ENCODE measurements at places on chromosomes 12 and 14. TPM values are rescaled to one million over a fixed set of nuclear protein-coding genes. Genes with fewer than 3 reads are reported as not detected.

GRCh38 chr12:75447691-75448393 lies 32.7 kb upstream of the GLIPR1 start:
- no peak for DNase-seq

- no peak for DNase-seq
These were observed 44.4 kb upstream of the STXBP6 start for GRCh38 chr14:25094171-25094907.

- no peak for DNase-seq
These were observed 454.7 kb downstream of the NPAS3 start for GRCh38 chr14:33393231-33393894.

GRCh38 chr12:50589650-50590435 lies 85.1 kb downstream of the DIP2B start:
- no peak for DNase-seq

DNA sequence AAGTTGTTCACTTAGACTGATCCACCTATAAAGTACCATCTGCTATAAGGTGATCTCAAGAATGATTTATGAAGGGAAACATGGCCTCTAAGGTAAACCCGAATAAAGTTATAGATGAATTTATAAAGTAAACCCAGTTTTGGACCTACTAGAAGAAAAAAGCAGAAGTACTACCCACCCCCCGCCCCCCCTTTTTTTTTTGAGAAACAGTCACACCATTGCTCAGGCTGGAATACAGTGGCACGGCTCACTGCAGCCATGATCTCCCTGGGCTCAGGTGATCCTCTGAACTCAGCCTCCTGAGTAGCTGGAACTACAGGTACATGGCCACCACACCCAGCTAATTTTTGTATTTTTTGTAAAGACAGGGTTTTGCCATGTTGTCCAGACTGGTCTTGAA lies 3.9 kb downstream of the ENTPD5 start:
- DNase-seq: no peak

DNA sequence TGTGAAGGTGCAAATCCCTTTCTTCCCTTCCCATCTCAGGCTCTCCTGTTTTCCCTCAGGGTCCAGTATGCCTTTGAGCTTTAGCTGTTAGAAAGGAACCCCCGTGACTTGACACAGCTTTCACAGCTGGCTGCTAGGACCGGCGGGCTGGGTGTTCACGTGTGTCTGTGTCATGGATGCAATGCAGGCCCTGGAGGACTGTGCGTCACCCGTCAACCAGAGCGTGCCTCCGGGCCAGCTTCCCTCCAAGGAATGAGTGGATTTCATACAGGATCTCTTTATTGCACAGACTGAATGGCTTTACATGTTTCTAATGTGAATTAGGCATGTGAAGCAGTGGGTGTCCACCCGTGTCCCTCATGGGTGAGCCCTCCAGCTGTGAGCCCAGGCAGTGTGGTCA lies 77.4 kb downstream of the AACS start:
- no peak for DNase-seq

The PIK3C2G gene
- not detected for total RNA-seq

The P2RX2 gene
- total RNA-seq: not detected

The MYH6 gene
- total RNA-seq: not detected

The SERPINA10 gene
- not detected for total RNA-seq

The FAM186B gene
- 0.95 TPM for total RNA-seq

The EEF1AKMT3 gene
- 4.0 TPM for total RNA-seq

Measured in SK-MEL-5 (cell line).